ENCODE measurements at places on chromosomes 5 and 9. TPM values are rescaled to one million over a fixed set of nuclear protein-coding genes. Genes with fewer than 3 reads are reported as not detected.

DNA sequence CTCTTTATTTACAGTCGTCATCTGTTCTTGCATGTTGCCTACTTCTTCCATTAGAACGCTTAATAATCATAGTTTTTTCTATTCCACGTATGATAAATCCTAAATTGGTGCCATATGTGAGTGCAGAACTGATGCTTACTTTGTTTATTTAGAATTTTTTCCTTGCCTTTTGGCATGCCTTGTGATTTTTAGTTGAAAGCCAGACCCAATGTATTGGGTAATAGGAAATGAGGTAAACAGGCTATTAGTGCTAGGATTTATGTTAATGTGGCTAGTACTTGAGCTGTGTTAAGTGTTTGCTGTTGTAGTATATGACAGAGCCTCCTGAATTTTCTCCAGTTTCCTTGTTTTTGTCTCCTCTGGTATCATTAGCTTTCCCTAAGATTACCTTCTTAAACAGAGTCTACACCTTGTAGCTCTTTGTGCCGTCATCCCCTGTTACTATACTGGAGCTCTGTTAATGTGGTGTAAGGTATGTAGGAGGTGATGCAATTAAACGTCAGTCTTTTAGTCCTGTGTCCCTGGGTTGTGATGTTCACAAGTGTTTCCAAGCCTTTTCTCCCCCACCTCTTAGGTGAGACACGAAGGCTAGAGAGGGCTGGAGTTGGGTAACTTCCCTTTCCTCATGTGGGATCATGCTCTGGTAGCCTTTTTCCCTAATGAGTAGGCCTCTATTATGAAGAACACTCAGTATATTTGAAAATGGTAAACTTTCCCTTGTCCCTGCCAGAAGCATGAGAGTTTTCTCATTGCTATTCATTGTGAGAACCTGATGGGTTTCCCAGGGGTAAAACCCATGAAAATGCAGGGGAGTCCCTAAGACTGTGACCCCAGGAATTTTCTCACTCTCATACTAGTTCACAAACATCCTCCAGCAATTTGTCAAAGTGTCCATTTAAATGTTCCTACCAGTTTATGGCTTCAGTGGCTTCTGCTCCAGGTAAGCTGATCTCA lies 21.2 kb downstream of the SPATA31D3 start:
- no peak for DNase-seq

DNA sequence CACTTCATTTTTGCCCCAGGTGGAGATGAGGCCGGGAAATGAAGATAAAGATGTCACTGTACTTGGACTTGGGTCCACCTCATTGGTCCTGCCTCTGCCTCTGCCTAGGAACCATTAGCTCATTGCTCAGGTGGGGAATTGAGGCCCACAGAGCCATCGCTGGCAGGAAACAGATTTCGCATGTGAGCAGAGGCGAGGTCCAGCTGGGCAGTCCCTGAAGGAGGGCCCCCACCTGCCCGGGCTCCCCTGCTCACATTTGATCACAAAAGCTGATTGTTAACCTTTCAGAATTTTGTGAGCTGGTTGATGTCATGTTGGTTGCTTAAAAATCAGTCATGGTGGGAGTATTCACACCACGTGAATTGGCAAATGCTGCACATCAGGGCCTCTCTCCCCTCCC lies 273.8 kb upstream of the MVB12B start:
- DNase-seq = no peak

GRCh38 chr9:108125625-108126024 lies 636.1 kb upstream of the KLF4 start:
- DNase-seq = peak; percentile 13

- DNase-seq = no peak
Measured at GRCh38 chr9:137899551-137900360, 22.2 kb downstream of the CACNA1B start.

DNA sequence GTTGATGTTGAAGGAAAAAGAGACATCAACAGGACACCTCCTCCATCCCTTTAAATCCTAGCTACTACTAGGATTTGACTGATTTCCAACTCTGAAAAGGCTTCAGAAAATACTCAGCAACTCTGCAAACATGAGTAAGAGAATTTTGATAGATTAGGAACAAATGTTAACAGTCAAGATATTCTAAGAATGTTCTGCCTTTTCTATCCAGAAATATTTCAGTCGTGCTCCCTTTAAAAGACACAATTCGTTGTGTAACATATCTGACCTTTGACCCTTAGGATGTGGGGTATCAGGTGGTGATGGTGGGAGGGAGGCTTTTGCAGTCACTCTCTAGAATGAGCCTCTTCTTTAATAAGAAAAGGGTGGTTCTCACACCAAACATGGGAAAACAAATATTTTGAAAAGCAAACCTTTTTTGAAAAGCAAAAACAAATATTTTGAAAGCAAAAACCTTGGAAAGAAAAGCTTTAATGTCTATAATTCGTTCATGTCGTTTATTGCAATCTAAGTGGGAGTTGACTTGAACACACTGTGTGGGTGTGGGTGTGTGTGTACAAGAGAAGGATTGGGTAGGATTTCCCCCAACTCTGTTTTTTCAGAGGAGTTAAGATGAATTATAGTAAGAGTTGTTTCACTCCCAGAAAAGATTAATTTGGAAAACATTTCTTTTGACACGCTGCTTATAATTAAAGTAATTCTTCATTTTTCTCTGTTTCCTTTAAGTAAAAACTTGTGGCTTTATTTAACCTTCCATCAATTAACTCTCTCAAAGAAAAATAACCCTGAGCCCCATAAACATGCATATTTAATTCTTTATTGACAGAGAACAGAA lies 152.8 kb downstream of the TMEM167A start:
- DNase-seq = no peak

GRCh38 chr9:3541206-3541605 lies 15.4 kb upstream of the RFX3 start:
- DNase-seq = no peak

DNA sequence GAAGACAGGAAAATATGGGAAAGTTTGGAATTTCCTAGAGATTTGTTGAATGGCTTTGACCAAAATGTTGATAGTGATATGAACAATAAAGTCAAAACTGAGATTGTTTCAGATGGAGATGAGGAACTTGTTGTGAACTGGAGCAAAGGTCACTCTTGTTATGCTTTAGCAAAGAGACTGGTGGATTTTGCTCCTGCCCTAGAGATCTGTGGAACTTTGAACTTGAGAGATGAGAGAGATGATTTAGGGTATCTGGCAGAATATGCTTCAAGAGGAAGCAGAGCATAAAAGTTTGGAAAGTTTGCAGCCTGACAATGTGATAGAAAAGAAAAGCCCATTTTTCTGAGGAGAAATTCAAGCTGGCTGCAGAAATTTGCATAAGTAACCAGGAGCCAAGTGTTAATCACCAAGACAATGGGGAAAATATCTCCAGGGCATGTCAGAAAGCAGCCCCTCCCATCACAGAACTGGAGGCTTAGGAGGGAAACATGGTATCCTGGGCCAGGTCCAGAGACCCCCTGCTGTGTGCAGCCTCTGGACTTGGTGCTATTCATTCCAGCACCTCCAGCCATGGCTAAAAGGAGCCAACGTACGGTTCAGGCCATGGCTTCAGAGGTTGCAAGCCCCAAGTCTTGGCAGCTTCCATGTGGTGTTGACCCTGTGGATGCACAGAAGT lies 114.3 kb upstream of the STARD4 start:
- no peak for DNase-seq

Gene MCC
- 19.0 TPM for total RNA-seq

Gene NR2F1
- total RNA-seq = 41.5 TPM

- DNase-seq = no peak
Measured at GRCh38 chr9:78856144-78856543, 559.2 kb downstream of the PSAT1 start.

Gene PPP3R2
- not detected for total RNA-seq

Gene PGM5
- 48.9 TPM for total RNA-seq

DNA sequence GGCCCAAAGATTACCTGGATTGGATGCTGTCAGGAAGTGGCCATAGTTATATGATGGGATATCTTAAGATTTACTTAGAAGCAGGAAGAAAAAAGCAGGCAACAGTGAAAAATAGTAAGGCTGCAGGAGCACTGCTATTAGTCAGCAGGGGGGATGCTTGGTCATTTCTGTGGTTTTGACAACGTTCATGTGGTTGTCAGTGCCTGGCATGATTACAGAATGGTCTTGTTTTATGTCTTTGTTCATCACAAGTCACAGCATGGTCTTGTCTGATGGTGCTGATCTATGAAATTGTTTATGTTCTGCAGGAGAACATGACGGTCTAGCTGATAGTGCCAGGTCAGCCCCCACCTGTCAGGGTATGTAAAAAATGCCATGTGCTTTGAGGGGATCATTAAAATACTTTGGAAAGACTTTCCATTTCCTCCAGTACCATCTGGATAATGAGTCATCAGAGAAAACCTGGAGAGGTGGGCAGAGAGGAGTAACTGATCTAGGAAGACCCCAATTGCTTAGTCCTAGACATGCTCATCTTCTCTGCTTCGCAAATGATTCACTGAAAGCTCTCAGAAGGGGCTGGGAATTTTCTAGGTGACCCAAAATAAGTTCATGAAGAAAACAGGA lies 48.5 kb downstream of the PLGRKT start:
- peak; percentile 21 for DNase-seq

- DNase-seq = no peak
Measured at GRCh38 chr9:93591301-93592007, 15.1 kb downstream of the PHF2 start.

DNA sequence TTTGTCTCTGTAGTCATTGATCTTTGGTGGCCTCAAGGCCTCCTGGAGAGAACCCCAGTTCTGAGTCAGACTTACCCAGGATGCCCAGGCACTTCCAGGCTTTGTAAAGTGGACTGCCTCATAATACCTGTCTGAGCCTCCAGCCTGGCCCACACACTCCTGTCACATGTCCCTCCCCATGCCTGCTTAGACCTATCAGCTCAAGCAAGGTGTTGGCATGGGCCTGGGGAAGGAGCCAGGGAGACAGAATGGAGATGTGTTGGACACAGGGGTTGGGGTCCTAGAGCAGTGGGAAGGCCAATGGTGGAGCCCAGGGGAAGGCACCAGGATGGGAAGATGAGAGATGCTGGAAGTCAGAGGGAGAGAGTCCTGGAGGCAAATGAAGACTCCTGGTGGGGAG lies 136.2 kb downstream of the CFAP90 start:
- DNase-seq = no peak

GRCh38 chr5:95995962-95996489 lies 34.4 kb upstream of the ELL2 start:
- DNase-seq = no peak

DNA sequence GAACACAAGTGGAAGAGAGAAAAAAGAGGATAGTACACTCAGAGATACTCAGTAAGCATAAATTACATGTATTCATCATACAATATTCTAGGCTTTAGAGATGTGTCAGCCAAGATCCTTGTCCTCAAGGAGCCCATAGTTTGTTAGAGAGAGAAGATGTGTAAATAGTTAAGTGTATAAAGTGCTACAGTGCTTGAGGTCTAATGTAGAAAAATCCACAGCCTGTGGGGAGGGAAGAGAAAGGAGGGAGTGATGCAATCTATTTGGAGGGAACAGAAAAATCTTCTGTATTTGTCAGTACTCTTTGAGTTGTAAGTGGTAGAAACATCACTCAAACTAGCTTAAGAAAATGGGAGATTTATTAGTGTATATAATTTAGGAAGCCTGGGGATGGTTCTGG lies 81.9 kb downstream of the PALM2AKAP2 start:
- DNase-seq = no peak

Gene OSMR
- total RNA-seq = 11.3 TPM
